Omental fat pad (tissue), 4 donors: ENCODE measurements at places on chromosomes 1 and 21. TPM values are rescaled to one million over a fixed set of nuclear protein-coding genes. Genes with fewer than 3 reads are reported as not detected.

The NPHS2 gene
- total RNA-seq, result not detected

The CD1E gene
- total RNA-seq, result not detected

The AMY2A gene
- total RNA-seq, result not detected

The AMPD1 gene
- not detected for total RNA-seq

The SHISAL2A gene
- total RNA-seq, result not detected

The SIK1 gene
- total RNA-seq, result 22.7 TPM

The BTG2 gene
- total RNA-seq, result 214 TPM

The SMIM12 gene
- 42.8 TPM for total RNA-seq

The DSTYK gene
- total RNA-seq, result 12.5 TPM

DNA sequence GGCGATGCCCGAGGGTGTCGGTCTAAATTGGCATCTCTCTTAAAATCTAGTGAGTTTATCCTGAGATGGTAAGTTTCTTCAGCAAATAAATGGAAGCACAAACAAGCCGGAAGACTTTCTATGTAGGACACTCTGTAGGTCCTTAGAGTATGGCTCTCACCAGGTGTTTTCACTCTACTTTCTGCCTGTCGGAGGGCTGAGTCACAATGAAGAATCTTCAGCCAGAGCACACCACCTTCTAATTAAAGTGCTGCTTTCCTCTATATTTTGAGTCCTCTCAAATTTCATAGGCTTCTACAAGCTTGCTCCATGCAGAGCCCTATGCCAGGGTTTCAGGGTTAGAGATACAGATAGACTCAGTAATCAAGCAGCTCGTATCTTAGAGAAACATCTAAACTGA, 27.1 kb downstream of the KCNK1 start:
- no peak for DNase-seq

GRCh38 chr1:196873385-196873784, 14.5 kb upstream of the CFHR4 start:
- no peak for DNase-seq

GRCh38 chr1:21906173-21907078, 30.7 kb downstream of the HSPG2 start:
- DNase-seq, result no peak

DNA sequence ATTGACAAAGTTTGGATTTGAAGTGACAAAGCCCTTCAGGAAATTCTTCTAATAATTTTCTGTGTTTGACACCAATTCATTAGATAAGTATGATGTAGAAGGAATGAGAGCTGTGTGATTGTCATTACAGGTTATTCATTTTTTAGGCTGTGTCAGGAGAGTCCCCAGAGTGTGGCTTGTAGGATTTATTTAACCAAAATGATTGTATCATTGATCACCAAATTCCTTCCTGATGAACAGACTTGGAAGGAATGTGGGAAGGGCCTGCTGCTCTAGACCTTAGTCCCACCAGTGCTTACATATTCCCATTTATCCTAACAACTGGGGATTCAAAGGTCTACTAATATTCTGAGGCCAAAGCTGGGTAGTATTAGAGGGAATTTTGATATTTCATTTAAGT, 383.3 kb upstream of the KAZN start:
- no peak for DNase-seq

DNA sequence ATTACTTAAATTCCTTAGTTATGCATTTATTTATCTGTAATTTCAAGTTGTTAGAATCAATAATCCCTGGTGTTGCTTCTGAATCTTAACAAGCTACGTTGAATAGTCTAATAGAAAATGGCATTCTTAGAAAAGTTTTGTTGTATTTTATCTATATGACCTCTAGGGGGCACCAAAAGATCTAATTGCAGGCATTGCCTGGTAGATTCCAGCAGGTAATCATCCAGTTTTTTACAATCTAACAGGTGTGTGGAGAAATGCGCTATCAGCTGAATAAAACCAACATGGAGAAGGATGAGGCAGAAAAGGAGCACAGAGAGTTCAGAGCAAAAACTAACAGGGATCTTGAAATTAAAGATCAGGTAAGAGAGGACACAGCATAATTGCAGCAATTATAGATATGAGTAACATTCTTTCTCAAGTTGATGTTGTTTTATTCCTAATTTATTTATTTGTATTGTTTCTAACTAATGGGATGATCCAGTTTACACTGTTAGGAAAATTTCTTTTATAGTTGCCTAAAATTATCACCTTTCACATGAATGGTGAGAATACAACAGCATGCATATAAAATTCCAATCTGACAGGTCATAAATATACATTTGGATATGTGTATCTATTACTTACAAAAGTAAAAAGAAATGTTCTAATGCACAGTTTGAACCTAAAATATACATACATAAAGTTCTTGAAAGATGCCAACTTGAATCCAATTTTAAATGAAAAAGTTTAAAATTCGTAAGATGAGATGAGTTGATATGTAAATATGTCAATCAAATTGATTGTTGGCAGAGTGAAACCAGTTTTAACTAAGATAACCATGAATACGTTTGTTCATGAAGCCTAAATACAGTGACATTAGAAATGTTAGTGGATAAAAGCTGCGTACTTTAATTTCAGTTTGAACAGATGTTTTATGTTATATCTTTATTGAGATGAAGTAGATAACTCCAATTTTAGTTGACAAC, 88.4 kb downstream of the SDCCAG8 start:
- no peak for DNase-seq

- DNase-seq, result no peak
These were observed 689.9 kb downstream of the MATN1 start for GRCh38 chr1:30033256-30034104.

GRCh38 chr1:226306425-226306824, 2.5 kb downstream of the LIN9 start:
- DNase-seq, result no peak

DNA sequence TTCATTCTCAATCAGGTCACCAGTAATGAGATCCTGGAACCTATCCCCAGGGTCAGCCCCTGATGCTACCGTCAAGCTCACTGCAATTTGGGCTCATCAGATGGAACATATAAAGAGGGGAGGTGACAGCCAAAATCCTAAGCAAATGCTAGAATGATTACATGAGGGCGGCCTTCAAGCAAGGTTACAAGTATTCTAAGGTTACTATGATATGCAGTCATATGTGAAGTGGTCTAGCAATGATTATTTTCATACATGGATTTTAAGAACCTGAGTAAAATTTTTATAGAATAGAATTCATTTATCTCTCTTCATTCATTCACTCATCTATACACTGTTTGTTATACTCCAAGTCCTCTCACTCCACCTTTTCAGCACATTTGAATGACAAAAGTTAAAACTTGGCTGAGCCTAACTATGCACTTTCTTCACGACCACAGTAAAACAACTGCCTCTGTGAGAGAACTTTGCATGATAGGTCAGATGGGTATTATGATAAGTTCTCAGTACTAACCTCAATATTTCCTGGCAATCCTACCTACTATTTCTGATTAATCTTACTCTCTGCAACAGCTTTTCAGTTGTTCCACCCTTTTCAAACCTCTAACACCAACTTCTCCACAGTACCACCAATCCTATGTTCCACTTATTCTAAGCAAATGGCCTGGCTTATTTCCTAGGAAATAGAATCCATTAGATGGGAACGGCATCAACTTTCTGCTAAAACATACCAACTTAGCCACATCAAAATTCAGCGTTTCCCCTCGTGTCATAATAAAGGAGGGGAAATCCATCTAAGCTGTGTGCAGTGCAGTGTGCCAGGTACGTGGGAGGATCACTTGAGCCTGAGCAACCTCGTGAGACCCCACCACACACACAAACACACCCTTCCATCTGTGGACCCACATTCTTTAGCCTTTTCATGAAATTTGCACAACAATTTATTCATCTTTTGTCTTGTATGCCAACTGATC, 32.0 kb downstream of the LHX9 start:
- no peak for DNase-seq

DNA sequence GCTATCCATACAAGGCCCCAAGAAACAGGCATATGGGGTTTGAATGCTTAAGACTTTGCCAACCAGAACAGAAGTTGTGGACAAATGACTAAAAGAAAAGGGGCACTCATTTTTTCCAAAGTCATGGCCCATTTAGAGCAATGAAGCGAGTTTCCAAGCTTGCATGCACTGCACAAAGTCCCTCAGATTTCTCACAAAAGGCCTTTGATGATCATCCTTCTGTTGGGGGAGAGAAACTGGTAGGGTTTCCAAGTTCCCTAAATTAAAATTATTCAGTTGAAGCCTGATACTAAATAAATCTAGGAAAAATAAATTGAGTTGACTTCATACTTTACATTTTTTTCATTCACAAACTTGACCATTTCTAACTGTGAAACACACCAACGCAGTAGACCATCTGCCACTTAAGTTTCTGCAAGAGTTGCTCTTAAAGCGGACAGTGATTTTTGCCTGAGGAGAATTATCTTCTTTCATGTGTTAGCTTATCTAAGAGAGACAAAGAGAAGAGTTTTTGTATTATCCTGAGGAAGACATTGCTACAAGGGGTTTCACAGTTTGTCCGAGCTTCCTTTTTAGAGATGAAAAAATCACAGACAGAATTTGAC, 139.2 kb downstream of the SEC16B start:
- no peak for DNase-seq

GRCh38 chr1:15948595-15949452, 27.1 kb downstream of the ZBTB17 start:
- peak; percentile 84 for DNase-seq

DNA sequence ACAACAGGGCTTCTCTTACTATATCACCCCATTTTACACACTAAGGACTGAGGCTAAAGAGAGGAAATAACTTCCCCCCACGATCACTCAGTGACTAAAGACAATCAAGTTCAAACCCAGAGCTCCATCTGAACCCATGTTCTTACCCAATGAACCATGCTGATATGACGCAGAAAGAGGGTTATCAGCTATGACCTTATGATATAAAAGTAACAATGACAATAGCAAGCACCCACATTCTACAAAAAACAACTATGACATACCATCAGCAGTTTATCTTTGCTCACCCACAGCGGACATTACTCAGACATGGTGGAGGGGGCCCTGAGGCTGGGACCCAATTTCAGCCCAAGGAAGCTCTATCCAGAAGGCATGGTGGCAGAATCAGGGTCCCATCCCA, 75.7 kb downstream of the PTPN14 start:
- DNase-seq, result no peak

- DNase-seq, result peak; percentile 93
These were observed 5.0 kb downstream of the SRARP start for GRCh38 chr1:16009030-16009460.

DNA sequence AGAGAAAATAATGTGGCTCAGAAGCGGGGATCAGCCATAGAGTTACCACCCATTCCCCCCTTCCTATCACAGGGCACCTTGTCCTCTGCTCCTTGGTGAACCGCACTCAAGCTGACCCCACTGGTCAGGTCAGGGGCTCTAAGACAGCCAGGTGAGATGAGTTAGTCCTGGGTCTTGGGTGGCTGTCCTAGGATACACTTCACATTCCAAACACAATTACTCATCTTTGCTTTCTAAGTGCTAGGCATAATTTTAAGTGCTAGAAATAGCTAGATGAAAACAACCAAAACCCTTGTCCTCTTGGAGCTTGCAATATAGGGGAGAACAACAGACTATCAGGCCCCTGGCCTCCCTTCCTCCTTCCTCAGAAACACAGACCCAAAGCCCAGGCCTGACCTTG, 7.8 kb upstream of the MUTYH start:
- DNase-seq, result no peak

- no peak for DNase-seq
These were observed 73.2 kb upstream of the SGIP1 start for GRCh38 chr1:66460776-66461175.

- DNase-seq, result no peak
These were observed 297.8 kb downstream of the BRINP3 start for GRCh38 chr1:190179817-190180216.

DNA sequence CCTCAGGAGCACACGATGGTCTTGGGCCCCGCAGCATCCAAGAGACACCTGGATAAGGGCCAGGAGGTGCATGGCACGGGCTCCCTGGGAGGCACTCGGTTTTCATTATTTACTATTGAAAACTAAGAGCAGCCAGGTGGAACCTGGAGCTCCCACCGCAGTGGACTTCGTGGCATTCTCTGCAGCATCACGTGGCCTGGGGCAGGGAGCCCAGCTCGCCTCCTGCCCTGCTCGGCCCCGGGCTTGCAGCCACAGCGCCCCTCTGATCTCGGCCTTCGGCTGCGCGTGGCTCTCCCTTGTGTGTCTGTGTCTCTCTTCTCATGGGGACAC, 121.6 kb downstream of the SIK1 start:
- DNase-seq, result no peak

DNA sequence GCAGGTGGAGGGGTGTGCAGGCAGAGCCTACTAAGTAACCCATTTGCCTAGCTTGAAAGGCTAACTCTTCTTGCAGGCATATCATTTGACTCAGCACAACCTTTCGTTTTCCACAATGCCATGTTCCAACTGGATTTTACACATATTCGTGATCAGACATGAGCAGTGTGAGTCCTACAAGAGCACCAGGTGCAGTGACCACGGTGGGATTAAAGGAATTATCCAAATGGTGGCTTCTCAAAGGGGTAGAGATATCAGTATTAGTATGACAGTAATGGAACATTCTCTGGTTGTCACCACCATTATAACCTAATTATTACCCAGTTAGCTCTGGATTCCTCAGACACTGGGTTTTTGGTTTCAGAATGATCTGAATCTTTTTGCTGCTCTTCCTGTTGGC, 323.5 kb downstream of the LMO4 start:
- no peak for DNase-seq

GRCh38 chr1:15472587-15472986, 3.3 kb upstream of the CELA2B start:
- no peak for DNase-seq

- DNase-seq, result no peak
These were observed 24.9 kb downstream of the CROCC start for GRCh38 chr1:16946646-16947045.

- no peak for DNase-seq
These were observed 4.7 kb upstream of the ITGB2 start for GRCh38 chr21:44925378-44925755.

GRCh38 chr21:42525029-42525581, 11.5 kb downstream of the SLC37A1 start:
- no peak for DNase-seq

DNA sequence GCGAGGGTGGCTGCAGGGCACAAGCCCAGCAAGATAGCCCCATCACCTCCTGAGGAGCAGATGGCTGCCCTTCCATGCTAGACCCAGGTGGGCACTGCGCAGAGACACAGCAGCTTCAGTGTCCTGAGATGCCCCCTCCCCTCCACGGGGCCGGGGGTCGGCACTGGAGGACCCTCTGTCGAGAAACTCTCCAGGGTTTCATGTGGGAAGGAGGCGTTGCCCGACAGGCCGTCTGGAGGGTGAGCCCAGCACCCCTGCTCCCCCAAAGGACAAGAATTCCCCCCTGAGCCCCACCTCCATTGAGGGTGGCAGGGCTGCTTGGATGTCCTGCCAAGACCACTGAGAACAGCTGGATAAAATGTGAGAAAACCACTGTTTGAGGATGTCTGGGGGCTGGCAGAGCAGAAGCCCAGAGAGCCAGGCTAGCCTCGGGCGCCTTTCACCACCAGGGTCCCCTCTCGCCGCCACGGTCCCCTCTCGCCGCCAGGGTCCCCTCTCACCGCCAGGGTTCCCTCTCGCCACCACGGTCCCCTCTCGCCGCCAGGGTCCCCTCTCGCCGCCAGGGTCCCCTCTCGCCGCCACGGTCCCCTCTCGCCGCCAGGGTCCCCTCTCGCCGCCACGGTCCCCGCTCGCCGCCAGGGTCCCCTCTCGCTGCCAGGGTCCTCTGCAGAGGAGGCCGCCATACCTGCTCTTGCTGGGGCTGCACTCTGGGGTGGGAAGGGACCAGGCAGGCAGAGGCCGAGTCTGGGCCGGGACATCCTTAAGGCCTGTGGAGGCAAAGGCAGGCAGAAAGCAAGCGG, 44.2 kb downstream of the SLC19A1 start:
- DNase-seq, result no peak

GRCh38 chr1:81607924-81608323, 192.8 kb upstream of the ADGRL2 start:
- DNase-seq, result no peak
